AG04450 (cell line): ENCODE measurements at places on chromosomes 4 and X.

DNA sequence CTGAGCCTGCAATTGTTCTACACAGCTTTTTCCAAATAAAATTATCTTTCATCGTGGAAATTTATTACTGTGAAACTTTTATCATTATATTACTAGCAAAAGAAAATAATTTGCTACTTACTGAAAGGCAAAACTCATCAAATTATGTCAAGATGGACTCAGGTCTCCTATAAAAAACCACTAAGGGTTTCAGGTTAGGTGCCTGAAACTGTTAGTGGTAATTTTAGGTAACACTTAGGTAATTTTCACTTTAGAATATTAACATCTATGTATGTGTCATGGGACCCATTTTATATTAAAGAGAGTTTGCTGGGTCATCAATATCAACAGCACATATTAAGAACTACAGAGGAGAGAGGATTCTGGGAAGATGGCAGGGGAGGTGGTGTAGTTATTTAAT, 651.5 kb downstream of the CENPC start:
- no peak for DNase-seq

GRCh38 chr4:105108971-105109370, 37.7 kb upstream of the TET2 start:
- DNase-seq = no peak

- no peak for DNase-seq
Measured at GRCh38 chr4:173211222-173211621, 42.6 kb downstream of the GALNT7 start.

GRCh38 chr4:113641025-113641431, 120.5 kb downstream of the CAMK2D start:
- no peak for DNase-seq

DNA sequence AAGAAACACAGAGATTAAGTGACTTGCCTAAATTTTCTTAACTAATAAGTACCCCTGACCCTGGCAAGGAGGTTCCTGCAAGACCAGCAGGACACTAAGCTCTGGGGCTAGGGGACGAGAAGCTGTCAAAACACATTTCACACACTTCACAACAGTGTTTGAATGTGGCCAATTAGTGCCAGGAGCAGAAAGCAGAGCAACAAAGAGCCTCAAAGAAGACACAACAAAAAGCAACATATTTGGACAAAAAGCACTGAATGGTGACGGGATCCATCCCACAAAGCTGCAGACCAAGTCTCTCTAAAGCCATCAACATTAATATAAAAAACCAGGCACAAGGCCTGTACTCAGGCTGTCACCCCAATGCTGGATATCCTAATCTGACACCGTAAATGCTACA, 361.9 kb upstream of the RASGEF1B start:
- DNase-seq = no peak
